ENCODE measurements at places on chromosomes 1 and 21.
A peak's percentile ranks its signal among the peaks of the same experiment; 100 is the strongest.

DNA sequence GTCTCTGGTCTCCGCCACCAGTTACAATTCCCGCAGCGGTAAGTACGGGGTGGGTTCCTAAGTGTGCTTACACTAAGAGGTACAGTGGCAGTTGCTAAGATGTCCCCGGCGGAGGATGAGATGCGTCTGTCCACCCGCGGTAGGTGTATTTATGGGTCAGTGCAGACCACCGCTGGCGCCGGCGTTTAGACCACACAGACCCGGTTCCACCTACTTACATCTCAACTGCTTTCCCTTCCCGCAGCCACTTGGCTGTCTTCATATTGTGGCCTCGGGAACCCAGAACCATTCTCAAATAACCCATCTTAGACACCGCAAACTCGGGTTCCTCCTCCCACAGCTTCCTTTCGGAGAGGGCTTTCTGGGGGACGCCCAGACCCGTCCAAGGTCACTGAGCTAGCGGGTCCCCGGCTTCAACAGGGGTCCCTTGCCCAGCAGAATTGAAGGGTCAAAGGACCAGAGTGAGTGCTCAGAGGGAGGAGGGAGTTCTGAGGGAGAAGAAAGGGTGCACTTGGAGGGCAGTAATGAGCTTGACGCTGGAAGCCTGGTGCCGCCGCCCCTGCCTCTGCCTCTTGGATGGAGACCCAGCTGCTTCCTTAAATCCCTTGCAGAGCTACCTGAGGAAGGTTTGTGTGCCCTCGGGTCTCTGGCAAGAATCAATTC lies 8.6 kb downstream of the NR5A2 start:
- no peak for DNase-seq

DNA sequence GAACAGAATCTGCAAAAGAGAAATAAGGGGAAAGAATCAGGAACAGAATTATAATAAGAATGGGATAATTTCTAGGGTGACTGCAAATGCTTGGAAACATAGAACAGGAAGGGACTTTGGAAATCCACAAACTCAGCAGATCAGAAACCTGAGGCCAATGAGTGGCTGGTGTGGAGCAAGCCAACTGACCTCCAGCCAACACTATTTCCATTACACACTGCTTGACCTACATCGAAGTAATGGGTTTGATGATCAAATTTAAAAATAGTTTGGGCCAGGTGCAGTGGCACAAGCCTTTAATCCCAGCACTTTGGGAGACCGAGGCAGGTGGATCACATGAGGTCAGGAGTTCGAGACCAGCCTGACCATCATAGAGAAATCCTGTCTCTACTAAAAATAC lies 284.9 kb downstream of the GRIK1 start:
- no peak for DNase-seq

- no peak for DNase-seq
Observed at GRCh38 chr1:25711555-25712298, 88.3 kb upstream of the SELENON start.

DNA sequence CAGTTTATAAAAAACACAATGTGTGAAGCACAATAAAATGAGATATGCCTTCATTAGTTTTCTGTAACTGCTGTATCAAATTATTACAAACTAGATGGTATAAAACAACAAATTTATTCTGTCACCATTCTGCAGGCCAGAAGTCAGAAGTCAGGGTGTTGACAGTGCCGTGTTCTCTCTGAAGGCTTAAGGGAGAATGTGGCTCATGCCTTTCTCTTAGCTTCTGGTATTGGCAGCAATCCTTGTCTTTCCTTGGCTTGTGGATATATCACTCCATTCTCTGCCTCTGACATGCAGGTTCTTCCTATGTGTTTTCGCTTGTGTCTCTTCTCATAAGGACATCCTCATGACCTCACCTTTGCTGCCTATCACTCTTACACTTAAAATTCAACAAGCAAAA lies 10.1 kb downstream of the NEK7 start:
- DNase-seq = no peak

GRCh38 chr1:225879521-225880221 lies 2.5 kb downstream of the TMEM63A start:
- no peak for DNase-seq

GRCh38 chr21:32329776-32330175 lies 31.1 kb downstream of the MRAP start:
- peak; percentile 66 for DNase-seq

- no peak for DNase-seq
Observed at GRCh38 chr1:226384040-226384439, 23.9 kb downstream of the PARP1 start.

GRCh38 chr1:244862699-244863490 lies 1.4 kb downstream of the HNRNPU start:
- peak; percentile 89 for DNase-seq

GRCh38 chr1:183575606-183576005 lies 14.7 kb downstream of the NCF2 start:
- no peak for DNase-seq

- DNase-seq = no peak
Observed at GRCh38 chr1:158371188-158371953, 17.7 kb downstream of the CD1E start.

GRCh38 chr1:13564073-13564472 lies 19.6 kb upstream of the PDPN start:
- no peak for DNase-seq

DNA sequence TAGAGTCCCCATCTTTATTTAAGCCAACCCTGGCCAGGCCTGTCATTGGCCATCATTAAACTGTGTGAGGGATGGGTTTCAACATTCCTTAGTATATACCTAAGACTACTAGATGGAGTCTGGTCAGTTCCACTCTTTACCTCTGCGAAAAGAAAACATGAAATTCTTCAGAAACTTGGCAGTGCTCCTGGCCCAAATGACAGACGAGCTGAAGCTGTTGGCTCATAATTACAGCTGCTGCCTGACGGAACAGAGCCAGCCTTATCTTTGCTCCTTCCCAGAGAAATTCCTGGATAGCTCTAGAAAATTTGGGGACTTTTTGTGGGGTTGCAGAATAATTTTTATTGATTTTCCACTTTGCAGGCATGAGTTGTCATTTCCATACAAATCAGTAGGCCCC lies 30.4 kb downstream of the NPHS2 start:
- peak; percentile 42 for DNase-seq

GRCh38 chr21:37257511-37257966 lies 9.6 kb downstream of the VPS26C start:
- DNase-seq = no peak

- DNase-seq = peak; percentile 50
Observed at GRCh38 chr1:200364831-200365230, 45.0 kb downstream of the ZNF281 start.

GRCh38 chr1:79777481-79778219 lies 771.1 kb upstream of the ADGRL4 start:
- DNase-seq = no peak

- peak; percentile 77 for DNase-seq
Observed at GRCh38 chr1:97094247-97094972, 372.8 kb downstream of the PTBP2 start.

DNA sequence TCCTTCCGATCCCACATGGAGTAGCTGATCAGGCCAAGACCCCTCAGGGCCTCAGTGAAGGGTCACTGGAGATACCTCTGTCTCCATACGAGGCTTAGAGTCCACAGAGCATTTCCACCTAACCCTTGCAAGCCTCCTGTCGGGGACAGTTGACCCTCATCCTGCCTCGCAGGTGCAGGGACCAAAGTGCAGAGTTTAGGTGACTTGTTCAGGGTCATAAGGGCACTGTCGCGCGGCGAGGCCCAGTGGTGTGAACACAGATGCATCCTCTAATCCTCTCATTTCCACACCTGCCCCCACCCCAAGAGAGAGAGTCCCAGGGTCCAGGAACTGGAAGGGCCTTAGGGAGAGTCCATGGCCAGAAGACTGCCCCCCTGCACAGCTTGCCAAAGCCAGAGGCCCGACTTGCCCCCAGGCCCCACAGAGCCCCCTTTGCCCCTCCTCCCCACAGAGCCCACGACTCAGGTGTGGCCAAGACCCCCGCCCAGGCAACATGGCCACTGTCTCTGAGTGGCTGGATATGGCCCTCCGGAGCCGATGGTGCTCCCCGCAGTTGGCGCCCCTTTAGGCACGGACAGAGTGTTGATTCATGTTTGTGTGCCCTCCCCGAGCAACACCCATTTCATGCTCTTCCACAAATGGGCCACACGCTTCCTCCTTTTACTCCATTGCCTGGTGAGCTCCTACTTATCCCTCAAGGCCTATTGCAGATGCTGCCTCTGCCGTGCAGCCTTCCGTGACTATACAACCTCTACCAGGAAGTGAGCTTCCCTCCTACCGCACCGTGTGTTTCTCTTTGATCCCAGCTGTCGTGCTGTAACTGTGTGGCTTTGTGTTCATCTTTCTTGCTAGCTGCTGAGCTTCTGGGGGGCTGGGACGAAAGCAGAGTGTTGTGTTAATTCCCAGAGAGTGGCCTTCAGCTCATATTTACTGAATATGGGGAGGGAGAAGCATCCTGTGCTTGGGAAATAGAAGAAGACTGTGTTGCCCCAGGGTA lies 1.7 kb downstream of the TRPM2 start:
- no peak for DNase-seq
